NCI-H526 treated with DMSO at 0.1 percent for 48 hours (cell line): ENCODE measurements at places on chromosomes 3 and 15.

DNA sequence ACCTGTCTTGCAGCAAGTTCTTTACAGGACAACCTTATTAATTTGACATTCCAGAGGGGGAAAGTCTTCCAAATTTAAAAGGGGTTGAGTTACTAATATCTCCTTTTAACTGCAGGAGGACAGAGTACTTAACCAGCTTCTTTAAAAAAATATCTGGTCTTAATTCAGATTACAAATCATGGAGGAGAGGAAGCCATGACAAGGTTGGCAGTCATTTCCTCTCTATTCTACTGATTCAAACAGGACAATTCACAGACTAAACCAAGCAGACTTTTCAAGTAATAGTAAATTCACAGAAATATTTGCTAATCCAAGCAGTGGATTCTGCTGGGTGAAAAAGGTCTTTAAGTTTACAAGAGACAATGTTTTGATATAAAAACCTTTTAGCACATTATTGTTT lies 185.3 kb downstream of the CFAP20DC start:
- DNase-seq, result no peak

GRCh38 chr15:70016511-70016994 lies 81.2 kb downstream of the TLE3 start:
- DNase-seq, result no peak

- DNase-seq, result no peak
Measured at GRCh38 chr3:130677343-130677742, 69.3 kb downstream of the PIK3R4 start.

- no peak for DNase-seq
Measured at GRCh38 chr15:77481670-77482069, 61.0 kb downstream of the HMG20A start.

DNA sequence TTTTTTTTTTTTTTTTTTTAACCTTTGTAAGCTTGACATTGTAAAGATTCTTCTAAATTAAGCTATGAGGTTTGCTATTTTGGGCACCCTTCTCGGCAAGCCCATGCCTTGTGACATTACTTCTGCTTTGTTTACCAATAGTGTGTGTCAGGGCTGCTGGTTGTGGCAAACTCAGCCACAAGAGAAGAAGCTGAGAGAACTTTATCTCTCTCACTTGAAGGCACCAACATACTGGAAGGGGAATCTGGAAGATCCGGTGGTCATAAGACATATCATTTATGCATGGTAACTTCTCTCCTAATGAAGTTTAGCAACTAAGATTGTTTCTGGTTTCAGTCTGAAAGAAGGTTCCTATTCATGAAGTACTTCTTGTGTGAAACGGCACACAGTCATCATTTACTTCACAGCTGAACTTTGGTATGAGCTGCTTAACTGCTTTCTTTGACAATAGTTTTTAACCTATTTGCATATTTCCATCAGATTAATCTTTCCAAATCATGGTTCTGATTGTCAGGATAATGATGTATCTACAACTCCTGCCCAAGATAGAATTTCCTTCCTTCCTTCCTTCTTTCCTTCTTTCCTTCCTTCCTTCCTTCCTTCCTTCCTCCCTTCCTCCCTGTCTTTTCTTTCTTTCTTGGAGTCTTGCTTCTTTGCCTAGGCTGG lies 189.3 kb downstream of the NFKBIZ start:
- no peak for DNase-seq

DNA sequence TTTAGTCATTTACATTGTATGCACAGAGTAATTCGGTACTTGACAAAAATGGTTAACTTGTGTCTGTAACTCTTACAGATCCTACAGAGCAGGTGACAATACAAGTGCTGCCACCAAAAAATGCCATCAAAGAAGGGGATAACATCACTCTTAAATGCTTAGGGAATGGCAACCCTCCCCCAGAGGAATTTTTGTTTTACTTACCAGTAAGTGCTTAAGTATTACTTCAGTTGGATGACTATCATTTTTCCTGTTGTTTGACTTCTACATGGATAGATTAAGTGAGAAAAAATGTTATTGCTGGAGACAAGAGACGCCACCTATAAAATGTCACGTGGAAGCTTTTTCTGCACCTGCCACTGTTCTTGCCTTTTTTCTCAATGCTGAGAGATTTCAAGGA lies 173.2 kb downstream of the ALCAM start:
- no peak for DNase-seq

DNA sequence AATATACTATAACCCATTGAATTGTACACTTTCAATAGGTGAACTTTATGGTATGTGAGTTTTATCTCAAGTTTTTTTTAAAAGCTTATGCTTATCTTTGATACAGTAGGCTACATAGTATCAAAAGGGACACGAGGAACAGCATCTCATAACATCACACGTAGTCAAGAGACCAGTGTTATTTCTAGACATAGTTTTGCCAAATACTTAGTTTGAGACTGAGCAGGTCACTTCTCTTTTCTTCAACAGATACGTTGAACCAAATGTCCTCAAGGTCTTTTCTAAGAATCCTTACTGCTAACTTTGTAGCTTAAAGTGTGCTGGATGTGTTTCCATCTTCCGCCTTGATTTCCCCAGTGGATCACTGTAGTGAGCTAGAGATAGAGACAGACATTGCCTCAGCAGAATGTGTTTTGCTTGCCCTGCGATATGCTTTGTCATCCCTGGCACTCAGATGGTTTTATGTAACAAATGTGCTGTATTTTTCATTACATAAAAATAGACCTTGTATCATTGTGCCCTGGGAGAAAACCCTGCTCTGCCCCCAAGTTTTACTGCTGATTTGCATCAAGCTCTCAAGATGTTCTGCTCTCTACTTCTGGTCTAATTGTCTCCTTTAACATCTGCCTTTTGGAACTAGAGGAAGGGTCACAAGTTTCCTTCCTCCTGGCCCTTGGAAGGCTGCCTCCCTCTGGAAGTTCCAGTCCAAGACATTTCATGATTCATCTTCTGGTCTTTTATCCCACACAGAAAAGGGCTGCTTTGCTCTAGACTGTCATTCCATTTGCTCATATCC lies 426.4 kb upstream of the RGMA start:
- DNase-seq, result no peak

DNA sequence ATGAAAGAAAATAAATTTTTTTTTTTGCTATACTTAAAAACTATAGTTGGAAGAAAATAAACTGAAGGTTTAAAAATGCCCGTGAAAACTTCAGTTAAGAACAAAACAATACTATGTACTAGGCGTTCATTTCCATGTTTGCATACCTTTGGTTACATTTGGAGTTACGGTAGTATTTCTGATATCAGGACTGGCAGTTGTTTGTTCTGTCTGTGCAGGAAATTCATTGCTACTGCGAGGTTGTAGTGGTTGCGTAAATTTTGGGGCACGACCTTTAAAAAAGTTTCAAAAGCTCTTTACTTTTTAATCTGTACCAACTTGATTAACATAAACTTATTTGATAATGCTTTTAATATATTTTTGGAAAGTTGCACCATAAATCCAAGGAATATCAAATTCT lies 47.9 kb downstream of the ST3GAL6 start:
- no peak for DNase-seq

DNA sequence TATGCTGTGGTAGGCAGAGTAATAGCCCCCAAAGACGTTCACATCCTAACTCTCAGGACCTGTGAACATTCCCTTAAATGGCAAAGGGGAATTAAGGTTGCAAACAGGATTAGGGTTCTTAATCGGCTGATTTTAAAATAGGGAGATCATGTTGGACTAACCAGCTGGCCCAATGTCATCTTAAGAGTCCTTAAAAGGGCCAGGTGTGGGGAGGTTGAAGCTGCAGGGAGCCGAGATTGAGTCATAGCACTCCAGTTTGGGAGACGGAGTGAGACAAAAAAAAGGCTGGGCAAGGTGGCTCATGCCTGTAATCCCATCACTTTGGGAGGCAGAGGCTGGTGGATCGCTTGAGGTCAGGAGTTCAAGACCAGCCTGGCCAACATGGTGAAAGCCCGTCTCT lies 1.6 kb upstream of the FLNB start:
- DNase-seq, result no peak

DNA sequence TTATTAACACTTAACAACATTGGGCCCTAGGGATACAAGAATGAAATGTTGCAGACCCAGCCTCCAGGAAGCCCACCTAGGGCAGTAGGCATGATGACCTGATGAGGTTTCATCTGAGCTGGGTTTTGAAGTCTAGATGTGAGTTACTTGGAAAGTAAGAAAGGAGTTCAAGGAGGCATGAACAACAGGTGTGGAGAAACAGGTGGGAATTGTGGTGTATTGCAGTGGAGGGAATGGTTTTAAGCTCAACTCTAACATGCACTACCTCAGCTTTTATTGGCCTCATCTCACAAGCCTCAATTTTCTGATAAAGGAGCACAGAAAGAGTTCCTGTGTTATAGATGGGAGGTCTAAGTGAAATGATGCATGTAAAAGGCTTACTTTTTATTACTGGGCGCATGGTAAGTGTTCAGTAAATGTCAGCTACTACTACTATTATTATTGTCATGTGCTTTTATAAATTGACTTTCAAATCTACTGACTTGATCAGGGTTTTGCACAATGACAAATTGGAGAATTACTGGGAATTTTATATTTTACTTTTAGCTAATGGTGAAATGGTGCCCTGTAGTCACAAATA lies 19.3 kb downstream of the SCAANT1 start:
- DNase-seq, result no peak

- no peak for DNase-seq
Measured at GRCh38 chr15:34349769-34350168, 6.7 kb downstream of the NUTM1 start.

- peak; percentile 32 for DNase-seq
Measured at GRCh38 chr3:55244247-55244646, 242.9 kb downstream of the WNT5A start.

DNA sequence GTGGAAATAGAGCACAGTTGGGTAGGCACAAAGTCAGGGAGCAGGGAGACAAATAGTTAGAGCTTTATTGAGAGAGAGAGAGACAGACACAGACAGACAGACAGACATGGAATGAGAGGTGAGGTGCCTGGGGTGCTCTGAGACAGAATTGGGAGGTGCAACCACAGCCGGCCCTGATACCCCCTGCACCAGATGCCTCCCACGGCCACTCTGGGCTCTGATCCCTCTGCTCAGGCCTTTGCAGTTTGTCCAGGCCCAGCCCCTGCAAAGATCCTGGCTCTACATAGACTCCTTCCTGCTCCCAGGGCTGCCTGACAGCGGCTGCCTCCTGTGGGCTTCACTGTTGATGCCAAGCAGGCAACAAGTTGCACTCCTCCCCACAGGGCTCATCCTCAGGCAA lies 283.8 kb downstream of the GABRG3 start:
- DNase-seq, result no peak

GRCh38 chr15:23690015-23690414 lies 2.9 kb upstream of the NDN start:
- no peak for DNase-seq

DNA sequence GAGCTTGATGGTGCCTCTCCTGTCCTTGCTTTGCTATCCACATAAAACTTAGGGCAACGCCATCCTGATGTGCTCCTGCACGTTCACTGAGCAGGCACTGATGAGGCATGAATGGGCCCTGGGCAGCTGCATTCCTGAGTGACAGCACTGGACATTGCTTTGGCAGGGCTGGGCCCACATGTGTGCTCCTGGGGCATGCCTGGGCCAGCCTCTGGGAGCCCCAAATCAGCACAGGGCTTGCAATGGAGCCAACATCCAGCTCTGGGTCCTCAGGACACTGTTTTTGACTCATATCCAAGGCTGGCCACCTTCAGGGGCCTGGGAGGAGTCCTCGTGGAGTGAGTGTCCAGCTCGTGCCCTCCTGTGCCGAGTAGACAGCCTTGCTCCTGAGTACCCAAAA lies 5.9 kb upstream of the TKT start:
- no peak for DNase-seq

GRCh38 chr15:89168316-89168833 lies 53.0 kb downstream of the RLBP1 start:
- DNase-seq, result no peak

GRCh38 chr3:127961963-127962362 lies 46.9 kb downstream of the KBTBD12 start:
- DNase-seq, result no peak

DNA sequence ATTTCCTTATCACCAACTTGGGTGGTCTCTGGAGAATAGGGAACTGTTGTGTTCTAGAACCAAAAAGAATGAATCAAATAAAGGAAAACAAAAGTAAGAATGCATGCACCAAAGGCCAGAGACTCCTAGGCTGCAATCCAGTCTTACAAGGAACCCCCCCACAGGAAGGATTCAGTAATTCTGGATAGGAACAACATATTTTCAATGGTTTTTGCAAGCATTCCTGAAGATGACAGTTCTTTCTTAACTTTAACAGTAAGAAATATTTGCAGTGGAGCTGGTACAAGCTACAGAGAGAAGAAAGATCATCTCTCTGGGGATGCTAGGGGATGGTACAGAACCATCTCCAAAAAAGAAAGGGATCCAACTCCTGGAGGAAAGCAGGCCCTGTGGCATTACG lies 116.2 kb upstream of the CHRM5 start:
- no peak for DNase-seq

DNA sequence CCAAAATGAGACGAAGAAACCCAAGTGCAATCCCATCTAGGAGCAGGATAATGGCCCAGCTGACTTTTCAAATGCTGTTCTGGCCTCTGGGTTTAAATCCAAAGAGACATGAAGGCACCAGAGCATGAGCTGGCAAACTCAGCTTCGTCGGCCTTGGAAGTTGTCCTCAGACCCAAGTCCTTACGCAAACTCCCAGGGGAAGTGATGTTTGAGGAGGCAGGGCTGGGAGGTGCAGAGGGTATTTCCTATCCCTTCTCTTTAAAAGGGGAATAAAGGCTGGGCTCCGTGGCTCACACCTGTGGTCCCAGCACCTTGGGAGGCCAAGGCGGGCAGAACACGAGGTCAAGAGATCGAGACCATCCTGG lies 68.9 kb upstream of the HERC1 start:
- no peak for DNase-seq

- DNase-seq, result no peak
Measured at GRCh38 chr15:47422881-47423665, 294.2 kb upstream of the SEMA6D start.

DNA sequence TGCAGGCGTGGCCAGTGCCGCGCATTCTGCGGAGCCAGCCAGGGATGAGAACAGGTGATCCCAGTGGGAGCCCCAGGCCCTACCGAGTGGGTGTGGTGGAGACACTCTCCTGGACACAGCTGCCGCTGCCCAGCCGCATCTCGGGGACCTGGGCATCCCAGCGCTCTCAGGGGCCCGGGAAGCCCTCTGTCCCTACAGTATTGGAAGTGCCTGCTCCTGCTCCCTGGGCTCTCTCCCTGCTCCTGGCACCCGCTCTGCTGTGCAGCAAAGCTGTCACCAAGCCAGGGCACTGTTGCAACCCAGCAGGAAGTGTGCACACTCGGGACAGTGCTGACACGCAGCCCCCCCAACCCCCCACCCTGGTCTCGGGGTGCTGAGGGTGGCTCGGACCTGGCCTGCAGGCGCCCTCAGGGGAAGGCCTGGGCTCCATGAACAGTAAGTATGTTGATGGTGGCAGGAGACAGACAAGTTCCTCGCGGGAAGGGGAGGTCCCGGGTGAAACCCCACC lies 1177.4 kb upstream of the GBE1 start:
- DNase-seq, result no peak

GRCh38 chr15:50146632-50147031 lies 27.6 kb upstream of the ATP8B4 start:
- no peak for DNase-seq
